ENCODE measurements at places on chromosomes 1 and 21.
A peak's percentile ranks its signal among the peaks of the same experiment; 100 is the strongest.

DNA sequence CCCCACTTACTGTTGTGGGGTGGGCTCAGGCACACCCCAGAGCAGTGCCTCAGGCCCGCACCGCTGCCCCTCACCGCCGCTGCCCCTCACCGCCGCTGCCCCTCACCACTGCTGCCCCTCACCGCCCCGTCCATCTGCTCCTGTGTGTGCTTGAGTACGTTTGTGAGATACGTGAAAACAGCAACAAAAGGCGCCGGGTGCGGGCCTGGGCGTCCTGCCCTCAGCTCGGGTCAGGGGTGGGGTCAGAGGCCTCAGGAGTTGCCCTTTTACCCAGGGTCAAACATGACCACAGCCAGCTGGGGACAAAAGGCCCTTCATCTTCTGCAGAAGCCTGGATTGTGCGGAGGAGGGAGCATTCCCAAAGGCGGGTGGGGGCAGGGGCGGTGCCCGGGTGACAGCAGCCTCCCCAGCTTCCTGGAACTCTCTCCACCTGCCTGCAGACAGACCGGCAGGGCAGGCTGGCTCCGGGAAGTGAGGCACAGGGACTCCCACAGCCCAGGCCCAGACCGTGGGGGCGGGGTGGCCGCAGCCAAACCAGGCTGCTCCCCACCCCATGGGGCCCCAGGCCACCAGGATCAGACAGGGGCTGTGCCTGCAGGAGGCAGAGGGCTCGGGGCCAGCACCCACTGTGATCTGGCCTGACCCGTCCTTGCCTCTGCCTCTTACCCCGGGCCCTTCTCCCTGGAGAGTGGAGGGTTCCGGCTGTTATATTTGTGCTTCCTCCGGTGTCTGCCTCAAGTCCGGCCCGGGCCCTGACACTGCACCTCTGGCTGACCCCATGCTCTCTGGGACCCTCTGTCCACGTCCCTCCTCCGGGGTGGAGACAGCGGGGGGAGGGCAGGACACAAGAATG is 2.3 kb upstream of the VWA1 start:
- no peak for DNase-seq

DNA sequence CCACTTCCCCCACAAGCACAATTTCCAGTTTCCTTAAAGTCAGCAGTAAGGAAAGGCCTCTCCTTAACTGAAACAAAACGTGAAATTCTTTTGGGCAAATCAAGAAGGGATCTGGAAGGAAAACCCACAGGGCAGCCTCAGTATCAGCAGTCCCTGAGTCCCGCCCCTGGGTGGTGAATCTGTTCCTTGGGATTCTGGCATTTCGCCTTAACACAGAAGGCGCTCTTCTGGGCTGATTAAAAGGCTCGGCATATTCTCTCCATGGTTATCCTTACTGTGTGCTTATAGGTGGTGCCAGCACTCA is 12.2 kb upstream of the RAB4A start:
- no peak for DNase-seq

DNA sequence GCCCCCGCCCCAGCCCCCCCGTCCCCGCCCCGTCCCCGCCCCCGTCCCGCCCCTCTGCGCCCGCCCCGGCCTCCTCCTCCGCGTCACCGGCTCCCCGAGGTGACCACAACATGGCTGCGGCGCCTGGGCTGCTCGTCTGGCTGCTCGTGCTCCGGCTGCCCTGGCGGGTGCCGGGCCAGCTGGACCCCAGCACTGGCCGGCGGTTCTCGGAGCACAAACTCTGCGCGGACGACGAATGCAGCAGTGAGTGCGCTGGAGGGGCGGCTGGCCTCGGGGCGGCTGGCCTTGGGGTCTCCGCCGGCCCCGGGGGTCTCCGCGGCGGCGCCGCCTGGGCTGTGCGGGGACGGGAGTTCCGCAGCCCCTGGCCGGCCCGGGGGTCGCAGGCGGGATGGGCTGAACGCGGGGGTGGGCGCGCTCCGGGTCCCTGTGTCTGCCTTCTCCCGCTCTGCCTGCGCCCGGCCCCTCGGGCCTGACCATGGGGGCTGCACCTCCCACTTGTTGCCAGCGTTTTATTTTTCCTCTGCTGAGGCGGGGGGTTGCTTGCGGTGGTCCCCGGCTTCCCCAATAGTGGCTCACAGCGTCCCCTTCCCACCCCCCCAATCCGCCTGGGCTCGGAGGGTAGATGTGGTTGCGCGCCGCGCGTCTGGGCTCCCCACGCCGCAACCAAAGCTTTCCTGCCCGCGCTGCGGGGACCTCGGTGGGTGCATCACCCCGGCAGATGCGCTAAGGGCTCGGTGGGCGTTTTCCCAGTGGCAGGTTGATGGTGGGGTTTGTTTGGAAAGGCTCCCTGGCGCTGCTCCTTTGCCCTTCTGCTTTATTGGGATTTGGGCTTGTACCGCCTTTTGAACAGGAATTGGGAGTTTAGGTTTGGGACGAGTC is at the start of gene MIA3:
TSS of gene MIA3 (plus strand) at position 97 of the 879 bp plus-strand sequence. CDS start at position 111, 14 bp downstream.
- DNase-seq = peak; percentile 83

DNA sequence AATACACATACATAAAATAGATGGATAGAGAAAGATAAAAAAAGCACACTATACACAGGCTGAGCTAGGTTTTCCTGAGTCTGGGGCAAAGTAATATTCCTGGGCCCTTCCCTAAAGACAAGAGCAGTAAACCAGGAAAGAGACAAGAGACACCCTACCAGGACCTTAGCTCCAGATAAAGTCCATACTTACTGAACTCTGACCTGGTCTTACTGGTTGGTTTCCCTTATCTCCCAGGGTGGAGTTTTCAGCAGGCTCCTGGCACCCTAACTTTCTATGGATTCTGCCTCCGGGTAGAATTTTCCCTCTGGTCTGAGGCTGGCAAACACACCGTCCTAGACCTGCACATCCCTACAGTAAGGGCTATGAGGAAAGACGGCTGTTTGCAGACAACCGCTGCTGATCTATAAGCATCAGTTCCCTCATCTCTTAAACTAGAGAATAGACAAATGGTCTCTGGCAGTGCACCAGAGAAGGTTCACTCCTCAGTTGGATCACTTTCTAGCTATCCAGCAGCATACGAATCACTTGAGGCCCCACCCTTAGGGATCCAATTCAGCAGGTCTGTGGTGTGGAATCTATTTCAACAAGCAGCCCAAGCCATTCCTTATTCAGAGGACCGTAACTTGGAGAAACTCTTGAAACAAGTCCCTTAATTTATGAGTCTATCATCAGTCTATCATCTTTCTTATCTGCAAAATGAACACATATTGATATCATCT is 52.0 kb downstream of the ARHGEF11 start:
- DNase-seq = peak; percentile 50

DNA sequence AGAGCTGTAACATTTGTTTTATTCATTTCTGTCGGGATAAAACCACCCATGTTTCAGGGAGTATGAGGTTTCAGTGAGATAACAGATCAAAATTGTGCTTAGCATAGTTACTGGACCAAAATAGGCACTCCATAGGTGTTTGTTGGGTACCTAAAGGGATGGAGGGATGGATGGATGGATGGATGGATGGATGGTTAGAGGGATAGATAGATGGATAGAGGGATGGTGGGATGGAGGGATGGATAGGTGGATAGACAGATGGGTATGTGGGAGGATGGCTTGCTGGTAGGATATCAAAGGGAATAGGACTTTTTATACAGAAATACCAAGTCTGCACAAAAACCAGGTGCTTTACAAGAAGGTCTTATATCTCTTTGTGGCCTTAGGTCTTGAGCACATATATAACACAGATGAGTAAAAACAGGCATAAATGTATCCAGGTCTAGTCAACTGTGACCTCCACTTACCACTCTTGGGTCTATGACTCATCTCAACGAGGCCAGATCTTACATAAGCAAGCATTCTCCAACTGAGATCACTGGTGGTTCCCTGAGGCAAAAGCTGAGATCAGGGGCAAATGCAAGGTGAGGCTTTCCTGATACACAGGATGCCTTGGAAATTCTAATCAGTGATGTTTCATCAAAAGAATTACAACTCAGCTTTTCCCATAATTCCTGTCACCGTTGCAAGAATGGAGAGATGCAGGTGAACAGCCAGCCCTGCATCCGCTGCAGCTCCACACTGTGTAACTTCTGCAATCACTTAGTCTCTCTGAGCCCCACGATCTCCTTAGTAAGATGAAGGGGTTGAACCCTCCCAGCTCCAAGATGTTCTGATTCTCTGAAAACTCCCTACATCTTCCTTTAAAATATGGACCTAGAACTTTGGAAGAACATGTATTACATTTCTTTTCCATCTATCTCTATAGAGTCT is 32.0 kb downstream of the PTAFR start:
- DNase-seq = no peak

DNA sequence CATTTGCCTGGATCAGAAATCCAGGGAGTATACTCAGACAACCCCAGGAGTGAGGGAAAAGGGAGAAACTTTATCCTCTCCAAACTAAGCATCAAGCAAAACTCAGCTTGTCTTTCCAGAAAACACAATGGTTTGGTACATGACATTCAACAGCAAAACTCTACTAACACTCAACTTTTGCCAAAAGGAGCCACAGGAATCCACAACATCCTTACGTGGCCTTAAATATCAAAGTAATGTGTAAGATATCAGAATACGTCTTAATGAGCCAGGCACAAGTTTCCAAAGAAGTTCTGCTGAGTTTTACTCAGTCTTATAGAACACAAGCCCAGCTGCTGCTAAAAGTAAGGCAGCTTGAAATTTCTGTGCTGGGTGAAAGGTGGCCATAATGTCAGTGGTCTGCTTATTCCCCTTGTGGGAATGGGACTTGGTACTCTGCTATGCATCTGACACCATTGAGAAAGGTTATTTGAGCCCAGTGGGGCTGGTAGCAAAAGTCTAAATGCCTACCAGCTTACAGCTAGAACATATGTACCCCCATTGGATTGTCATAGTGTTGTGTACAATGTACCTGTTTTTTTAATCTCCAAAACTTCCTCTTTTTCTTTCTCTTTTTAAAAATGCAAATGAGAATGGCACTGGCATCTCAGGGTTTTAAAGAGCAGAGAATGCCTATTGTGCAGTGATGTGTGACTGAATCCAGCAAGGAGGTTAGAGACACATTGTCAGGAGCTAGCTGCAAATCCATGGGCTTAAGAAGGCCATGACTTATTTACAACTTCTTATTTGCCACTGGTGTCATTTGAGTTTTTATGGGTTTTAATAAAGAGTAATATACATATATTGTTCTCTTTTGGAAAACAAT is 62.0 kb upstream of the ST6GALNAC3 start:
- DNase-seq = no peak

DNA sequence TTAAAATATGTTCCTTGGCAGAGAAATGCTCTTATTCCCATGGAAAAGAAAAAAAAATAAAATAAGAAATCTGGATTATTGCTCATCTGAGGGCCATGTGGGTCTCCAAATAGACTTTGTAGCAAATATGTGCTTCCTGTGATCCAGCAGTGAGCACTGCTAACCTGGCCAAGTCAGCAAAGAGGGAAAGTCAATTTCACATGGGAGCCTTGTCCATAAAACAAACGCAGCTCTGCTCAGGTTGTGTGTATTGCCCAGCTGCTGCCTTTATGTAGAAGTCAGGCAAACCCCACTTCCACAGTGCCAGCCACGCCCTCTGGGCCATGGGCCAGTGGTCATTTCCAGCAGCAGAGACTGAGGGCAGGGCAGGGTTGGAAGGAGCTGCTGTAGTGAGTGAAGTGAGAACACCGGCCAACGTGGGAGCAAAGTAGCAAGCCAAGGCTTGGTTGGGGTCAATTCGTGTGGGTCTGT is 174.3 kb downstream of the LYPLAL1 start:
- DNase-seq = no peak

DNA sequence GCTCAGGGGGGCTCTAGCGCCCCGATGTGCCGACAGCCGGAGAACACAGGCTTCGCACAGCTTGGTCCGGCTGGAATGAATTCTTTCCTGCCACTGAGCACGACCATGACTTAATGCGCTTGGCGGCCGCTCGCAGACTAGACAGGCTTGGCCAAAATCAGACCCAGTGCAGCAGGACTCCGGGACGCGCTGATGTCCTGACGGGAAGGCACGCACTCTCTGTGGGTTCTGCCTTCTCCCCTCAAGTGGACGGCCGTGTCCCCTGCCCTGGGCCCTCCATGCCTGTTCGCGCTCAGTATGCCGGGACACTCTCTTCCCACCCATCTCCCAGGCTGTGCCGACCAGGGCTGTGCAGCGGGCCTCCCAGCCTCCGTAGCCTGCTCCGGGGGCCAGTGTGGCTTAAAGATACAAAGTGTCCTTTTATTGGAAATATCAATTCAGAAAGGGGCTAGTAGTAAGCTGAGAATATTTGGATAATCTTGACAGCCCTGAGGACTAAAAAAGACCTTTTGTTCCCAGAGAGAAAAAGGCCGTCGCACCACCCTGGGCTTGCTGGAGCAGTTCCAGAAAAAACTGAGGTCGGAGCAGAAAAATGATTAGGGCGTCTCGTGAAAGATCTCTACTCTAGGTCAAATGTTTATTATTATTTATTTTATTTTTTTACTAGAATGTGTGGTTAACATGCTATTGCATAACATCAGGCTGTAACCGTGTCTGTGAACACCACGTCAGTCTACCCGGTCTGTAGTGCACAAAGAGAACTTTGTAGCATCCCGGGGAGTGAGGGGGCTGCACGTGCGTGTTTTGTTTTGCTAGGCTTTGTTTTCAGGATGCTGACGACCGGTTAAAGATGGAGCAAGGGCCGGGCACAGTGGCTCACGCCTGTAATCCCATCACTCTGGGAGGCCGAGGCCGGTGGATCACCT is 88.1 kb upstream of the ARHGEF16 start:
- no peak for DNase-seq

GRCh38 chr1:156693848-156694689 is 11.3 kb downstream of the CRABP2 start:
- DNase-seq = no peak

DNA sequence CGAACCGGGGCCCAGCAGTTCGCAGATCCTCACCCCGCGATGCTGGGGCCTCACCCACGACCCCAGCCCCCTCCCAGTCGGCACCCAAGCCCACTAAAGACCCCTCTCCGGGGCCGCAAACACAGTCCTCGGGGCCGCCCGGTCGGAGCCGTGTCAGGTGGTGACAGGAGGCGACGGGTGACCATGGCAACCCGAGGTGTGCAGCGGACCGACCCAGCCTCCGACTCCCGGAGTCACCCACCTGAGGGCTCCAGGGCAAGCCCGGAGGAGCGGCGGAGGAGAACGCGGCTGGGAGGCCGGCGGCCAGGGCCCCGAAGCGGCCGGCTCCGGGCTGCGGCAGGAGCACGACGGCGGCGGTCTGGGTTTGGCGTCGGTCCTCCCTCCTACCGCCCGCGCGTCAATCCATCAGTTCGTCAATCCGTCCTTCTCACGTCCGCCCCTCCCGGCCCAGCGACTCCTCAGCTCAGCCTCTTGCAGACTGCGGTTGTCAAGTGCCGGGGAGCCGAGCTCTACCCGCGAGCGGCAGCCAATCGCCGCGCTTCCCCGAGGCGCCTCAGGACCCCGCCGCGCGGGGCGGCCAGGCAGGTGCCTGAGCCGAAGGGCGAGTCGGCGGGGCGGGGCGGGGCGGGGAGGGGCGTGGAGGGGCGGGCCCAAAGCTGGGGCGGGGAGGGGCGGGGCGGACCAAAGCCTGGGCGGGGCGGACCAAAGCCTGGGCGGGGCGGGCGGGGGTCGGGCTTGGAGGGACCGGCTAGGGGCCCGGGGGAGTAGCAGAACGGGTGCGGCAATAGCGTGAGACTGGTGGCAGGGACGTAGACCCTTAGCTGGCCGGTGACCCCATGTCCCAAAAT is at the start of gene WDR47:
TSS of gene WDR47 (minus strand) at position 482 of the 848 bp plus-strand sequence. CDS start 18,590 bp downstream, outside the sequence.
- DNase-seq = peak; percentile 96
